NB4 (cell line): ENCODE measurements at places on chromosomes 1 and 21.

- no peak for DNase-seq
Measured at GRCh38 chr1:214446772-214447556, 104.4 kb downstream of the PTPN14 start.

- DNase-seq: no peak
Measured at GRCh38 chr1:107682467-107682866, 282.5 kb downstream of the VAV3 start.

- DNase-seq: no peak
Measured at GRCh38 chr1:102800406-102800805, 307.9 kb downstream of the COL11A1 start.

- no peak for DNase-seq
Measured at GRCh38 chr1:184556665-184557064, 169.8 kb downstream of the C1orf21 start.

DNA sequence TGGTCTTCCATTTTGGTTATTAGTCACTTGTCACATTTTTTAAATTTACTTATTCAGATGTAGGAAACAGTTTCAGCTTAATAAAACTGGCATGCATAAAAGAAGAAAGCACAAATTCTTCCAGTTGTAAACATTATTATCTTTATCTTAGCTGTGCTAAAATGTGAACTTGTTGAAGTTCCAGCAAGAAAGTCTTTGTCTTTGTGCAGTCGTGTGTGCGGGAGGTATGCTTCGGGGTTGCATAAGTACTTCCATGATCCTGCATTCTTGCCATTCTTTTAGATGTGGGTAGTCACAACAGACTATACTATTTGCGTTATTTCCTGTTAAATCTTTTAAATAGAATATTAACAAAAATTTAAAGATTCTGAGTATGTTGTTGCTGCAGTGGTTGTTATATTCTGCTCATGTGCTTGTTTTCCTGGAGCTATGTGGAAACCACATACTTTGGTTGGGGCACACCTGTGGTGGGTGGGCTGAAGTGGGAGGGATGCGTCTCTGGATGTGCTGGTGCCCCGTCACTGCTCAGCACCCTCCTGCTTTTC, 49.9 kb downstream of the CBS start:
- DNase-seq: no peak

DNA sequence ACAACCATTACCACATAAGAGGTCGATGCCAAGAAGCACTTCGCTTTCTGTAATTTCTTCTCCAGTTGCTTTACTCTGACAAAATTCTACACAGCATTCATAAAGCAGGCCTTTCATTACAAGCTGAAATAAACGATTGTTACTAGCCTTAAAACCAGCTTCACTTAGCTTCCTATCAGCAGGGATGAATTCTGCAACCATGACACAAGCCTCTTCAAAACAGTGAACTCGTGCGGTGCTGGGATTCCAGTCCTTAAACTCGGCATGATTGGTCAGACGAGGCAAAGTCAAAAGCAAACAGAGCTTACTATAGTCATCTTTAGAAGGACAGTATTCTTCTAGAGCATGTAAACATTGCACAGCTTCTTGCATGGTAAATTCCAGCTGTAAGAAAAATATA, 30.6 kb downstream of the WDR47 start:
- DNase-seq: no peak

- DNase-seq: no peak
Measured at GRCh38 chr1:241213139-241213538, 143.9 kb downstream of the RGS7 start.

DNA sequence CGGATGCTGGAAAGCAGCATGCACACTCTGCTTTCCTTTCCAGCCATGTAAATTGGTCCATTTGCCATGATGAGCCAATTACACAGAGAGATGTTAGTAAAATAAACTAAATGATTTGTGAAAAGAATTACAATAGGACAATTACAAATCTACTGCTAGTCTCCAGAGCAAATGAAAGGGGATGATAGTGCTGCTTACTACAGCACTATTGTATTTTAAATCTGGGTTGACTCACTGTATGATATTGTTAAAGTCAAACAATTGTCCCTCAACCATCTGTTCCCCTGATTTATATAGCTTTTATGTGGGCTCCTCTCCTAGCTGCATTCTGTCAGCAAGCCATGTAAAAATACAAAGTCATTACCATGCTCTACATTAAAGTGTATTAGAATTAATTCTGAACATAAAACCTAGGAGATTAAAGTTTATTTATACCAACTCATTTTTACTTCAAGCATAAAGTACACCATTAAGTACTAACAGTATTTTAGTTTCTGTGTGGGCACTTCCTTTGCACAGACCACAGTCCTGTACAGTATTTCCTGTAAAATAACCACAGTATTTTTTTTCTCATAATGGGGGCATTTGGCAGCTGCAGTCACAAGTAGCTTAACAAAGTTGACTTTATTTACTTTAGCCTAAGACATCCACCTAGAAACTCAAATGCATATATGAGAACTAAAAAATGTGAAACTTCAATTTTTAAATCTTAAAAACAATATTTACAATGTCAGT, 135.8 kb downstream of the VAV3 start:
- peak; percentile 64 for DNase-seq

GRCh38 chr1:160539990-160540858, 17.2 kb upstream of the SLAMF6 start:
- DNase-seq: peak; percentile 99

- no peak for DNase-seq
Measured at GRCh38 chr1:159229896-159230295, 25.2 kb downstream of the ACKR1 start.

DNA sequence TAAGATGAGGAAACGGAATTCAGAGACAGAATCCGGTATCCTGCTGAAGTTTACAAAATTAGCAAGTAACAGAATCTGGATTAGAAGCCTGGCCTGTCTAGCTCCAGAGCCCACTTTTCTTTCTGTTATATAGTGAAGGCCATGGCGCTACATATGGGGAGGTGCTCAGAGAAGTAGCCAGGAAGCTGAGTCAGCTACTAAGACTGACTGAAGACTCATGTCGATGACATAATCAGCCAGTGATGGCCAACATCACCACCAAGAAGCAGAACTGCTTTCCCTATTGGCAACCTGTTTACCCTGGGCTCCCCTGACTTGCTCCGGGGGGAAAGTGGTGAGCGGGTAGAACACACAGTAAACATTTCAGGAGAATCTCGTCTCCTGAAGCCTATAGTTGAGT, 18.8 kb downstream of the LRRC52 start:
- peak; percentile 28 for DNase-seq

DNA sequence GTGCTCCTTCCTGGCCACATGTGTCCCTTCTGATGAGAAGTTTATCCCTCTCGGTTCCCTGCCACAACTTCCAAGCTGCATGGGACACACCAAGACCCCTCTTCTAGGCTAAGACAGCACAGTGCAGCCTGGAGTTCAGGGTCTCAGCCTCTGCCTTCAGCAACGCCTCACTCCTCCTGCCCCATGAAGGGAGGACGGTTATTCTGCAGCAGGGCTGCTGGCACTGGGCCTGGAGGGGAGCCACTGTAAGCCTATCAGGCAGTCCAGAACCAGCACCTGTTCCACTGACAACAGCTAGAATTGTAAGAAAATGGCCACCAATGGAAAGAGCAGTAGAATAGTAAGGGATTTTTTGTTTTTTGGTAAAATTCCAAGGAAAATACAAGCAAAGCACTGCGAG, 72.3 kb downstream of the GALNT2 start:
- DNase-seq: no peak

GRCh38 chr1:47813970-47814369, 183.2 kb downstream of the TRABD2B start:
- no peak for DNase-seq

DNA sequence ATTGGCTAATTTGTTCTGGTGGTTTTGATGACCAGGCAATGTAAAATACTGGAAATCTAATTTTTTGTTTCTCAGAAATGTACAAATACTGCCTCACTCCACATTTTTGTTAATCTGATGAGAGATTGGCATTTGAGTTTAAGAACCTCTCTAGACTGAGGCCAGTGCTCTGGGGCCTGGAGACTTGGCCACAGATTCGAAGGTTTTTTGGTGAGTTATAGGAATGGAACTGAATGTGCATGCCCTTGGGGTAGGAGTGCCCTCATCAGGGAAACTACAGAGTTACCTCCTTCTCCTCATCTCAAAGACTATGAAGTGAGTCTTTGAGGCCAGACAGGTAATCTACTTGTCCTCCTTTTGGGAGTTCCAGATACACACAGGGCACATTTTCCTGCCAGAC, 347.9 kb downstream of the LTN1 start:
- DNase-seq: no peak

- DNase-seq: no peak
Measured at GRCh38 chr1:223742856-223743517, 30.6 kb downstream of the CAPN2 start.
